ENCODE measurements at places on chromosomes 13 and 19.

GRCh38 chr13:24203811-24204210 lies 43.3 kb downstream of the SPATA13 start:
- DNase-seq: no peak

GRCh38 chr13:66847541-66847940 lies 382.6 kb downstream of the PCDH9 start:
- no peak for DNase-seq

- DNase-seq: no peak
These were observed 304.9 kb upstream of the NBEA start for GRCh38 chr13:34637138-34637537.

DNA sequence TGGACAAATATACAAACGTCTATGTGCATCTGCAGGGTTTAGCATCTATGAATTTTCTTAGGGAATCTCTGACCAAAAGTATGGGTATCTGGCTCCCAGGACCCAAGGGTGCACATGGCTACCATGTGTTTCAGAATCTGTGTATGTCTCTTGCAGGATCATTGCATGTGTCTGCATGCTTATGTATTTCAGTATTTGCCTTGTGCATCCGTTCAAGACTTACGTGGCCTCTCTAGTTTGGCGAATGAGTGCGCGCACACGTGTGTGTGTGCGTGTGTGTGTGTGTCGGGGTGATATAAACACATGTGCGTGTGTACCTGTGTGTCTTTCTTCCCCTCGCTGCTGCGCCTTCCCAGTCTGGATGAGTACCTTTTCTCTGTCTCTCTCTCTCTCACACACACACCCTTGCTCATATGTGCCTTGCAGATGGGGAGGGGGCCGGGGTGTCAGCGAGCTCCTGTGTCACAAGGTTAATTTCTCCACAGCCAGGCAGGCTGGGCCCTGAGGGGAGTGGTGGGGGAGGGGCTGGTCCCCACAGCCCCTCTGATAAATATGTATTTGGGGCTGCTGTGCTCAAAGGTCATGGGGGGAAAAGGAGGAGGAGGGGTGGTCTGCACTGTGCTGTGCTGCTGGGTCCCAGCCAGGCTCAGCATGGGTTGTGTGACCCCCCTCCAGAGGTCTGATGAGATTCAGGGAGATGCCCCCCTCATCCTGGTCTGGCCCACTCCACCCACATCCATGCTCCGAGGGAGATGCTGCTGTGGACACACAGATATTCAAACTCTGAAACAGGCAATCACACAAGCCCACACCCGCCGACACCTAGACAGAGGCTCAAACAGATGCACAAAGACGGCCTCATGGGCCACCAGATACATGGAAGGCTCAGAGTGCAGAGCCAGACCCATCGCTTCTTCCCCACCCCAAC lies 37.5 kb upstream of the POU2F2 start:
- DNase-seq: no peak

- DNase-seq: no peak
These were observed 76.6 kb upstream of the PCDH9 start for GRCh38 chr13:67306742-67307141.

- no peak for DNase-seq
These were observed 70.4 kb upstream of the FARP1 start for GRCh38 chr13:98072476-98072875.

DNA sequence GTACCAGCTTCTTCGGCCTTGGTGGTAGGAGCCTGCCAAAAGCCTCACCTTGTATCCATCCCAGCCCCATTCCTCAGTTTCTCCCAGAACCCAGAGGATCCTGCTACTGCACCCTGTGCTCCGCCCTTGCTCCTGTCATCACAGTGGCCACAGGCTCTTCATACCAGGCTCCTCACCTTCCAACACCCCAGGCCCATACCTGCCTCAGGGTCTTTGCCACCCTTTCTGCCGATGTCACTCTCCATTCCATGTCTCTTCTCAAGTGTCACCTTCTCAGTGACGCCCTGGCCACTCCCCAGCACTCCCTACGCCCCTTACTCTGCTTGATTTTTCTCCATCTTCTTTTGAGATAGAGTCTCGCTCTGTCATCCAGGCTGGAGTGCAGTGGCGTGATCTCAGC lies 2.0 kb upstream of the SRRM5 start:
- no peak for DNase-seq

DNA sequence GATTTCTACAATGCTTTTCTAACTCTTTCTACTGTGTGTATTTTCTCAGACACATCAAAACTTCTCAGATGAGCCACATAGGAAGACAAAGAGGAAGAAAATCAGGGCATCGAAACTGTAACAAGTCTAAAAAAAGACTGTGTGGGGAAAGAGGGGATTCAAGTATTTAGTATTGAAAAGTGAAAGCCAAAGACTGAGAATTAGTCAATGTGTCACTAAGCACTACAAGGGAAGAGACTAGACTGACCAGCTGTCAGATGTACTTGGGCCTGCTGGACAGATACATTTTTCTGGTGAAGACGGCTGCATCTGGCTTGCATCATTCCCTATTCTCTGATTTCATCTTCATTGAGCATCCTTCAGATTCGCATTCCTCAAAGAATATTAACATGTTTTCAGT lies 25.4 kb downstream of the COMMD6 start:
- DNase-seq: no peak

GRCh38 chr13:58318495-58319167 lies 687.1 kb downstream of the PCDH17 start:
- no peak for DNase-seq

- DNase-seq: no peak
These were observed 10.9 kb upstream of the QTRT1 start for GRCh38 chr19:10690341-10690781.

- no peak for DNase-seq
These were observed 25.6 kb upstream of the NDFIP2 start for GRCh38 chr13:79455331-79455730.

DNA sequence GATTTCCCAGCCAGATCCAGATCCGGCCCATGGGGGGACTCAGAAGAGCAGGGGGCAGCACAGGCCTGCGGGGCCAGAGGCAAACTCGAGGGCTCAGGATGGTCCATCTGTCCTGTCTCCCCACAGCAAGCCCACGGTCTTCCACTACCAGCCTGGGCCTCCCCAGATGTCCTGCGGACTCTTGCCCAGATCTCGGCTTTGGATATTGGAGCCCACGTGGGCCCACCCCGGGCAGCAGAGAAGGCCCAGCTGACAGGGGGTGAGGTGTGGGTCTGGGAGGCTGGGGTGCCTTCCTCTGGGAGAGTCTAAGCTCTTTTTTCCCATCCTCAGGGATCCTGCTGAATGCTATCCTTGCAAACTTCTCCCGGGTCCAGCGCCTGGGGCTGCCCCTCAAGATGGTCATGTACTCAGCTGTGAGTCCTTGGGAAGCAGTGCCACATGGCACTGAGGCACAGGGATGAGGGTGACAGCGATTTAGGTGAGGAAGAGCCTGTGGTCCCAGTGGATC lies 3.4 kb downstream of the ACP4 start:
- no peak for DNase-seq

GRCh38 chr19:6740589-6741343 lies 1.3 kb downstream of the TRIP10 start:
- peak; percentile 62 for DNase-seq

- no peak for DNase-seq
These were observed 1.1 kb downstream of the ZNF600 start for GRCh38 chr19:52785506-52785905.

- no peak for DNase-seq
These were observed 372.4 kb downstream of the SUCLA2 start for GRCh38 chr13:47628666-47629065.

GRCh38 chr13:100485265-100485664 lies 103.3 kb downstream of the GGACT start:
- no peak for DNase-seq

GRCh38 chr19:53896682-53897081 lies 12.4 kb upstream of the CACNG7 start:
- no peak for DNase-seq

- DNase-seq: no peak
These were observed 743.8 kb upstream of the SLC10A2 start for GRCh38 chr13:103810026-103810425.

DNA sequence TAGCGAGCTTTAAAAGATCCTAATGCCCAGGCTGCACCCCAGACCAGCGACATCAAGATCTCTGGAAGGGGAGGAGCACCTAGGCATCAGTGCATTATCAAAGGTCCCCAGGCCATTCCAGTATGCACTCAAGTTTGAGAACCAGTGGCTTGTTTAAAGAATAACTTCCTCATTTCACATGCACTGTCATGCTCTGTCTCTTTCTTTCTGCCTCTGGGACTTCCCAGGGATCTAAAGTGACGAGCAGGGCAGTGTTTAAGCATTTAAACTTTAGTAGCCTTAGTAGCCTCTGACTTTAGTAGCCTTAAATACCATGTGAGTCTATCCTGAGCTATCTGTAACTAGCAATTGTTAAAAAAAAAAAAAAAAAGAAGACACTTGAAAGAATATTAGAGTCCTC lies 8.9 kb upstream of the FARP1 start:
- DNase-seq: no peak

DNA sequence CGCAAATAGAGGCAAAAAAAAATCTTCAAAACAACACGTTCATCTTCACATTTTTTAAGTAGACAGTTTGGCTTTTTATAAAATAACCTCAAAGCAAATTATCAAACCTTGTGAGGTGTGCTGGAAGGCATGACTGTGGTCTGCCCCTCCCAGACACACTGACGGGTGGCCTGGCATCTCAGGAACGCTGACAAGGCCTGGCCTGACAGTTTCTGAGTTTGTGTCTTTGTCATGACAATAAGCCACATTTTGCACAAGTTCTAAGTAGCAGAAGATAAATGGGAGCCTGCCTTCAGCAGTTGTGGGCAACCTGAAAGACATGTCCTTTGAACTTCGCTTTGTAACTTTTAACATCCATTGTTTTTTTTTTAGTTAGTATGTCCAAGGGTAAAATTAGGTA lies 38.5 kb downstream of the SOX21 start:
- DNase-seq: no peak

DNA sequence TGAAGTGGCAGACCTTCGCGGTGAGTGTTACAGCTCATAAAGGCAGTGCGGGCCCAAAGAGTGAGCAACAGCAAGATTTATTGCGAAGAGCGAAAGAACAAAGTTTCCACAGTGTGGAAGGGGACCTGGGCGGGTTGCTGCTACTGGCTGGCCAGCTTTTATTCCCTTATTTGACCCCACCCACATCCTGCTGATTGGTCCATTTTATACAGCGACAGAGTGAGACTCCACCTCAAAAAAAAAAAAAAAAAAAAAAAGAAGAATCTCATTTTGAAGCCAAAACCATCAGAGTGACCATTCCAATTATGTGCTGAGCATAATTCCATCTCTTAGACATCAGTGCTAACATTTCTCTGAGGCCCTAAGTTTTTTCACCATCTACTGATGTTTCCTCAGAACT lies 1.9 kb upstream of the ZNF552 start:
- DNase-seq: no peak

DNA sequence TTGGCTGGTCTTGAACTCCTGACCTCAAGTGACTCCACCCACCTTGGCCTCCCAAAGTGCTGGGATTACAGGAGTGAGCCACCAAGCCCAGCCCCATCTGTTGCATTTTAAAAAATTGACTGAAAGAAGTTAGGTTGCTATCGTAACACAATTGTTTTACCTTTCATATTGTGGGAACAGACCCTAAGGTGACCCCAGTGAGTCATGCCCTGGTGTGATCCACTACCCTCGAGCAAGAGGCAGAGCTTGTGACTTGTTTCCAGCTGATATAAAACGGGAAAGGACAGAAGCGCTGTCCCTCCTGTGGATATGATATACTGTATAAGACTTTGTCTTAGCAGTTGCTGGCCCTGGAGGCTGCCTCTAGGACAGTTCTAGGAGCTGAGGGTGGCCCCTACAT lies 308.6 kb downstream of the HS6ST3 start:
- no peak for DNase-seq

DNA sequence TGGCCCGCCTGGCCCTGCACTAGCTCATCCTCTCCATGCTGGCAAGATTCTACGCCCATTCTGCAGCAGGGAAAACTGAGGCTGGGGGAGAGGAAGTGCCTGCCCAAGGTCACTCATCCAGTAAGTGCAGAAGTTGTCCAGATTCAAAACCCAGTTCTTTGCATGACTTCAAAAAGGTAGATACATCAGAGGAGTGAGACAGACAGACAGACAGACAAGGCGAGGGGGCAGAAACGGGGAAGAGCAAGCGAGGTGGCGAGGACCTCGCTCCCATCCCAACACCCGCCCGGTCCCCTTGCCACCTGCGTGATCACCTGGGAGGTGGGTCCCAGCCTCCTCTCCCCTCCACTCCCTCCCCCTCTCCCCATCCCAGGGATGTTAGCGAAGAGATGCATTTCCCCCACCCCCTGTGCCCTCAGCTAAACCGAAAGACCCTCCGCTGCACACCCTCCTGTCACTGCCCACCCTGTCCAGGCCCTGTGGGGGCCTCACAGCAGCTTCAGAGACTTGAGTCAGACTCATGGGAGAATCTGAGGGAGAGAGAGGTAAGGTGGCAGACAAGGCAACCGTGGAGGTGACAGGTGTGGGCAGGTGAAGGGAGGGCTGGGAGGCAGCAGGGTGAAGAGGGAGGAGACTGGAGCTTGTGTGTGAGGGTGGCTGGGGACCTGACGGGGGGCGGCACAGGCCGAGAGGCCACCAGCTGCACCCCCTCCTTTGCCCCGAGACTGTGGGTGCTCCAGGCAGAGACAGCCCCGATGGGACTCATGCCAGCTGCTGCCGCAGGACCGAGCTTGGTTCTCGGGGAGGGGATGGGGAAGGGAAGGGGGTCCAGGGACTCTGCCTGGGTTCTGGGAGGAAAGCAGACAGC lies 18.9 kb downstream of the LRRC4B start:
- DNase-seq: no peak

DNA sequence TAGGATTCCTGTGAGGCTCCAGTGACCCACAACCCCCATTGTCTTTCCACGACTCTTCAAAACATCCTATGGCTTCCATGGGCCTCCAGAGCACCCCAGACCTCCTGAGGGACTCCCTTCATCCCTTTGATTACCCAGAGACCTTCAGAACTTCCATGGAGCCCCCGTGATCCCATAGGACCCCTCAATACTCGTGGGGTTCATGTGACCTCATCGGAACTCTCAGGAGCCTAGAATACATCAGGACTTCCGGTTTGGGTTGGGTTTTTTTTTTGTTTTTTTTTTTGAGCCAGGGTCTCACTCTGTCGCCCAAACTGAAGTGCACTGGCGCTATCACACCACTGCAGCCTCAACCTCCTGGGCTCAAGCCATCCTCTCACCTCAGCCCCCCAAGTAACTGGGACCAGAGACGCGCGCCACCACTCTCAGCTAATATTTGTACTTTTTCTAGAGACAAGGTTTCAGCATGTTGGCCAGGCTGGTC lies 774 bp downstream of the ALDH16A1 start:
- DNase-seq: no peak

- peak; percentile 67 for DNase-seq
These were observed 12.9 kb upstream of the ZNF564 start for GRCh38 chr19:12564016-12564664.

DNA sequence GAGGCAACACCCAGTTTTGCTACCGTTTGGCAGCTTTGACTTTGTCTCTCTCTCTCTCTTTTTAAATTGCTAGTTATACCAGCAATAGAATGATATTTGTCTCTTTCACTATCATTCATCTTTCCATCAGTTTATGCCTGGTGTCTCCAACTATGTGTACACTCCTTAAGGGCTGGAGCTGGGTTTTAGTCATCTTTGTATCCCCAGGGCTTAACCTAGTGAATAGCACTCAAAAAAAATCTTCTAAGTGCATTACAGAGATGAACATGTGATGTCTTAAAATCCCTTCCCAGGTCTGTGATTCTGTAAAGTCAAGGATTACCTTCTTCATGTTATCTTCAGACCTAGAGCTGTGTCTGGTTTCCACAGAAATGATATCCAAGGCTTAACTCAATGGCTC lies 7.8 kb upstream of the UBL3 start:
- no peak for DNase-seq

GRCh38 chr19:49362048-49362928 lies at the start of gene TEAD2:
TSS of gene TEAD2 (minus strand) at chr19:49362416. CDS start at chr19:49360075, 2,341 bp downstream.
- peak; percentile 63 for DNase-seq
